ENCODE measurements at places on chromosomes 5 and 9.

- DNase-seq: no peak
These were observed 243.5 kb downstream of the ENC1 start for GRCh38 chr5:74396913-74397622.

GRCh38 chr9:72412483-72413040 lies 47.6 kb upstream of the ZFAND5 start:
- DNase-seq: no peak

DNA sequence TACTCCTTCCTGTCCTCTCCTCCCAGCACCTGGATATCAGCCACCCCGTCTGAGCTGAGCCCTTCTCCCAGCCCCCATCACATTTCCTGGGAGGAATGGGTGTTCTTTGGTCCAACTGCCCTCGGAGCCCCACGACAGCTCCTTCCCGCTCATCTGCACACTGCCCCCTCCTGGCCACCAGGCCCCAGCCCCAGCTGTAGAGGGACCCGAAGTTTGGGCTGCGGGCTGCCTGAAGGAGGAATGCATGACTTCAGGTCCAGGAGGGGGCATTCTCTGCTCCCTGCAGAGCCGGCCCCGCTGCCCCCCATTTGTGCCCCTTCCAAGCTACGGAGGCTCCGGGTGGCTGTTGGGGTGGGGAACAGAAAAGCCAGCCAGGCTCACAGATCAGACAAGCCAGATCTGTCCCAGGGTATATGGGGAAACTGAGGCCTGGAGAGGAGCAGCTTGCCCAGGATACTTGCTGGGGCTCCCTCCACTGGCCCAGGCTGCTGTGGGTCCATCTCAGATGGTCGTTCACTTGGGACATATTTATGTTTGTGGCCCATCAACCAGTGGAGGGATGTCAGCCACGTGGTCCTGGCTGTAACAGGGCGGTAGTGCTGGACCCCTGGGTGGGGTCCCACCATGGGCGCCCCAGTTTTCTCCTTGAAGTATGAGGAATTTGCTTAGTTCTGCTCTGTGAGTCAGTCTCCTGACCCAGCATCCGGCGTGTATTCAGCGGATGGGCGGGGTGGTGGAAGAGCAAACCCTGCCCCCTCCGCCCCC lies 33.1 kb downstream of the DAB2IP start:
- DNase-seq: no peak

DNA sequence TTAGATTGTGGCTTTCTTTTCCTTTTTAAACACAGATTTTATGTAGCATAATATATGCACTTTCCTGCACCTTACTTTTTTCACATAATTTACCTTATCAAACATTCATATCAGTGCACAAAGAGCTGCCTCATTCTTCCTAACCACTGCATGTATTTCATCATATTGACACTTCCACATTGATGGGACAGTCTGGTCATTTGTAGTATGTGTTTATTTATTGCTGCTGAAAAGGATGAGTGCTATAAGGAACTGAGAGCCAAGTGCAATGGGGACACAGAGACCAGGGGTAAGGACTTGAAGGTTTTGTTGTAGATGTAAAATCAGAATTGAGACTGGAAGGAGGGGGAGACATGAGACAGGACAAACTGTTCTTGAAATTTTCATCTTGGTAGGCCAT lies 193.8 kb downstream of the SMARCA2 start:
- DNase-seq: no peak

DNA sequence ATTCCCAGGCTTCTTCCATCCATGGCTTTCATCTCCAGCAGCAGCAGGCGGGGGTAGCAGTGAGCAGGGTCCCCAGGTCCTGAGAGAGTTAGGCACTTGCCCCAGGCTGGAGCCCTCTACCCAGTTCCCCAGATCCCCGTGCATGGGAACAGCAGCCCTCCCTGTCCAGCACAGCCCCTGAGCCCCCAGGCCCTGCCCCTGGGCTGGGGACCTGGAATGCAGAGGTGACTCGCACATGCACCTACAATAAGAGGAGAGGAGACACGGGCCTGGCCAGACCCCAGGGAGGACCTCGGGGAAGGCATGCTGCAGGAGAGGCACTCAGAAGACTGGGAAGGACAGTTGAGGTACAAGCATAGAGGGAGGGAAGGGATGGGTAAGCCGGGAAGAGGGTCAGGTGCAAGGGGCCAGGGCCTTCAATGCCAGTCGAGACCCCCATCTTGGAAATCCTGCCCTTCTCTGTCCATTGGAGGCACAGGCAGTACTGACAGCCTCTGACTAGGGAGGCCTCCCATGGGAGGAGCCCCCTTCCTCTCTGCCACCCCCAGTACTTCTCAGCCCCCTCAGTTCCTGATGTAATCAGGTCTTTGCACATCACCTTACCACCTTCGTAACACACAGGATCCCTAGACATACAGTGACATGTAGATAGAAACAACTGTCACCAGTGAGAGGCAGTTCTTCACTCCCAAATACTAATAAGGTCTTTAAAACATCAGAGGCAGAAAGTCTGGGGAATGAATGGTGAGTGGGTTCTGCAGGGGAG lies 135.3 kb upstream of the LMX1B start:
- DNase-seq: no peak

- no peak for DNase-seq
These were observed 21.5 kb downstream of the SARDH start for GRCh38 chr9:133716564-133717112.

DNA sequence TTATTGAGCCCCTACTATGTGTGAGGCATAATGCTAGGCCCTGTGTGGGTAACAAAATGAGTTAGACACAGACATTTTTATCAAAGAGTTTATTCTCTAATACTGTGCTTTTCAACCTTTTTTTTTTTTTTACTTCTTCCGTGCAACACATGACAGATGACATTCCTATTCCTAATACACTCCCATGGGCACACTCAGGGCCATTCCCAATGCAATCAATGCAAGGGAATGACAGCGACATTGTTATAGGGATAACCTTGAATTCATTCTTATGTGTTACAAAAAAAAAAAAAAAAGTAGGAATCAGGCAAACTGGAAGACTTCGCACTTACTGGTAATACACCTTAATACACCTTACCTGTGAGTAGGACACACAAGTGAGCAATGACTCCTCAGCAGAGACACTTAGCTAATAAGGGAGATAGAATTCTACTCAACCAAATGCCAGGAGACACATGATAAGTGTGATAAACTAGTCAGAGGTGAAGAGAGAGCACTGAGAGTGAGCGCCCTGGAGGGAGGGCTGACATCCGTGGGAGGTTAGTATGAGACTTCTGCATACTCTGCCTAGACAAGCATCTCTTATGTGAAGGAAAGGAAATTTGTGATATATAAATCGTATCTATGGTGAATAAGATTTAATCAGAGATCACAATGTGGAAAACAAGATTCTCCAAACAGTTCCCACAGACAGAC lies 21.0 kb upstream of the ARSB start:
- DNase-seq: no peak

GRCh38 chr9:99485459-99485858 lies 263.4 kb downstream of the SEC61B start:
- DNase-seq: no peak

DNA sequence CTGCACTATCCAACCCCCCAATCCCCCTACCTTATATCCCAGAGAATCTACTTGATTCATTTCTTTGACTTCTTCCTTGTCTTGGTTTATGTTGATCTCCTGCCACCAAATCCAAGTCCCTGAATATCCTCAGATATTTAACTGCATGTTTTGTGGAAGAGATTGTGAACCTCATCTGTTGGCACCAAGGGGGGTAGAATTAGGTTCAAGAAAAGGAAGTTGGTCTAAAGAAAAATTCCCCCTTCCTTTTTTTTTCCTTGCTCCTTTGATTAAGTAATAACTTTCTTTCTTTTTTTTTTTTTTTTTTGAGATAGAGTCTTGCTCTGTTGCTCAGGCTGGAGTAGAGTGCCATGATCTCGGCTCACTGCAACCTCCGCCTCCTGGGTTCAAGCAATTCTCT lies 526 bp upstream of the CD14 start:
- DNase-seq: no peak

Measured in stimulated activated CD4-positive, alpha-beta T cell treated with anti-CD3 and anti-CD28 coated beads, Interleukin-12 subunit alpha, Interleukin-12 subunit beta, amount 100 ng/mL, for 4 hours (primary cell).